A375 (cell line): ENCODE measurements at places on chromosomes 3 and 15. TPM values are rescaled to one million over a fixed set of nuclear protein-coding genes. Genes with fewer than 3 reads are reported as not detected.

The STRC gene
- total RNA-seq = 0.21 TPM in 1 of 2 replicates, not detected in the other

The ABI3BP gene
- total RNA-seq = 0.98 and 2.6 TPM in 2 replicates

The POPDC2 gene
- 0.05 and 0.19 TPM in 2 replicates for total RNA-seq

The SLC25A26 gene
- 28.0 and 30.8 TPM in 2 replicates for total RNA-seq

The IGF2BP2 gene
- 86.0 and 115 TPM in 2 replicates for total RNA-seq
